ENCODE measurements at places on chromosomes 2 and 18. TPM values are rescaled to one million over a fixed set of nuclear protein-coding genes. Genes with fewer than 3 reads are reported as not detected.

CPO gene
- total RNA-seq: 0.55 TPM

MOGAT1 gene
- 0.40 TPM for total RNA-seq

HOXD8 gene
- total RNA-seq: 0.47 TPM

HMSD gene
- total RNA-seq: not detected

OTOS gene
- total RNA-seq: not detected

MMADHC gene
- total RNA-seq: 121 TPM

CHRND gene
- total RNA-seq: not detected

RUFY4 gene
- total RNA-seq: not detected

LBX2 gene
- not detected for total RNA-seq

PTPRN gene
- total RNA-seq: not detected

SLC23A3 gene
- total RNA-seq: not detected

UGT1A5 gene
- total RNA-seq: not detected

TRPM8 gene
- not detected for total RNA-seq

CLEC4F gene
- 0.38 TPM for total RNA-seq

PLEK gene
- 1.5 TPM for total RNA-seq

MC5R gene
- total RNA-seq: not detected

ASB18 gene
- 29.0 TPM for total RNA-seq

RNF152 gene
- 8.1 TPM for total RNA-seq

LOXL3 gene
- total RNA-seq: 2.3 TPM

TRIM43 gene
- not detected for total RNA-seq

FAP gene
- total RNA-seq: 0.75 TPM

GAREM1 gene
- 28.8 TPM for total RNA-seq

REG3G gene
- total RNA-seq: not detected

CFAP53 gene
- 0.16 TPM for total RNA-seq

TRABD2A gene
- not detected for total RNA-seq

BCL11A gene
- total RNA-seq: 9.2 TPM

CNDP1 gene
- total RNA-seq: not detected

ACTR1B gene
- 76.9 TPM for total RNA-seq

HAAO gene
- total RNA-seq: 1.3 TPM

CDK15 gene
- total RNA-seq: not detected

CRYGD gene
- total RNA-seq: not detected

DSG3 gene
- not detected for total RNA-seq

DSC2 gene
- 27.6 TPM for total RNA-seq

PRPF40A gene
- 30.7 TPM for total RNA-seq

SPATA3 gene
- total RNA-seq: not detected

CERKL gene
- total RNA-seq: not detected

G6PC2 gene
- not detected for total RNA-seq

All from heart left ventricle (tissue), 16 donors.